RWPE2 (cell line): ENCODE measurements at places on chromosomes 5 and 9.

- no peak for DNase-seq
- no peaks in the 10 kb centered on the region for H3K4me1 ChIP-seq
- no peak overlapping the region for H3K27ac ChIP-seq
- no peak overlapping the region for H3K4me3 ChIP-seq
- no peaks in the 10 kb centered on the region for H3K36me3 ChIP-seq
Observed at GRCh38 chr5:78747055-78747454, 98.5 kb upstream of the LHFPL2 start.

GRCh38 chr5:131976414-131977211 is 31.1 kb upstream of the MEIKIN start:
- no peak overlapping the region for H3K4me3 ChIP-seq
- H3K27me3 ChIP-seq: no peaks in the 10 kb centered on the region
- no peak overlapping the region for H3K27ac ChIP-seq
- no peak for DNase-seq
- H3K36me3 ChIP-seq: no peaks in the 10 kb centered on the region

- no peaks in the 10 kb centered on the region for H3K4me1 ChIP-seq
- no peaks in the 10 kb centered on the region for H3K36me3 ChIP-seq
- no peak overlapping the region for H3K27ac ChIP-seq
- no peak for DNase-seq
- no peak overlapping the region for H3K4me3 ChIP-seq
Observed at GRCh38 chr9:91942201-91942600, 7.8 kb downstream of the ROR2 start.

GRCh38 chr5:59433174-59433573 is 460.4 kb downstream of the PDE4D start:
- H3K4me3 ChIP-seq: no peak overlapping the region
- no peak for DNase-seq
- no peak overlapping the region for H3K27ac ChIP-seq
- H3K36me3 ChIP-seq: no peaks in the 10 kb centered on the region

- no peaks in the 10 kb centered on the region for H3K27me3 ChIP-seq
- peak; percentile 83 for DNase-seq
- H3K4me1 ChIP-seq: peaks cover 15% of the 10 kb centered on the region
- peak overlapping the region; percentile 71 for H3K27ac ChIP-seq
Observed at GRCh38 chr5:172283862-172284610, 472 bp upstream of the UBTD2 start.

GRCh38 chr5:167639273-167639672 is 652.2 kb upstream of the WWC1 start:
- H3K27me3 ChIP-seq: no peaks in the 10 kb centered on the region
- H3K4me1 ChIP-seq: peaks cover 43% of the 10 kb centered on the region
- no peak overlapping the region for H3K4me3 ChIP-seq
- no peak for DNase-seq
